Cardiac septum (tissue), 1 donor: ENCODE measurements at places on chromosomes 2 and 18. TPM values are rescaled to one million over a fixed set of nuclear protein-coding genes. Genes with fewer than 3 reads are reported as not detected.
A peak's percentile ranks its signal among the peaks of the same experiment; 100 is the strongest.

Gene FAM110C
- total RNA-seq, result 4.0 TPM

DNA sequence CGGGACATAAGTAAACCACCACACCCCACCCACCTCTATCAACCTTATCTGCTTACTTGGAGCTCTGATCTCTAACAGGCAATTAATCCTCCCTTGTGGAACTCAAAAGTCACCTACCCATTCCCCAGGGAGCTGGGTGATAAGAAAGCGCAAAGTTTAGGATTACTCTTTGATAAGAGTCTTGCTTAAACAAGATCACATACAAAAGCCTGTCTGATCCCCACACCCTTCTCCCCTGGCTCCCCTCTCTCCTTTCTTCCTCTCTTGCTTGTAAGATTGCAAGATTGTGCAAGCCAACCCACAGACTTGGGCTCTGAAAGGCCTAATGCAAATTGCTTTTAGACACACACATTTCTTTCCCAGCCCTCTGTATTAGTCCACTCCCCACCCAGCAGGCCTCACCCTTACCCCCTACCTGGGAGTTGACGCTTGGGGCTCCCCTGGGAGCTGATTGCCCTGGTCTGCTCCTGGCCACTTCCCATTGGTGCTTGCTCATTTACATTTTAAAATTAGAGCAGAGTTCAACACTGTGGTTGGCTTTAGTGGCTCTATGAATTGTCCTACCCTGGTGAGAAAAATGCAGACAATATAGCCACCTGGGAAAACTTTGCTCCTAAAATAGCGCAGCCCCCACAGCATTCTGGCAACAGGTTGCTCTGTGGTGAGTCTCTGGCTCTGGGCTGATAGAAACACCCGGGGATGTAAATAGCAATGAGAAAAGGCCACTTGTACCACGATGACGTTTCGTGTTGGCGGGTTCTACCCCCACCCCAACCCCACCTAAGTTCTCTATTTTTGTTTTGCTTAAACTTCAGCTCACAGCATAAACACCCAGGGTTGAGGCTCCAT lies 92.8 kb upstream of the MSH2 start:
- DNase-seq, result peak; percentile 73

Gene FAM228A
- total RNA-seq, result 0.35 TPM

Gene LINC00305
- total RNA-seq, result not detected

DNA sequence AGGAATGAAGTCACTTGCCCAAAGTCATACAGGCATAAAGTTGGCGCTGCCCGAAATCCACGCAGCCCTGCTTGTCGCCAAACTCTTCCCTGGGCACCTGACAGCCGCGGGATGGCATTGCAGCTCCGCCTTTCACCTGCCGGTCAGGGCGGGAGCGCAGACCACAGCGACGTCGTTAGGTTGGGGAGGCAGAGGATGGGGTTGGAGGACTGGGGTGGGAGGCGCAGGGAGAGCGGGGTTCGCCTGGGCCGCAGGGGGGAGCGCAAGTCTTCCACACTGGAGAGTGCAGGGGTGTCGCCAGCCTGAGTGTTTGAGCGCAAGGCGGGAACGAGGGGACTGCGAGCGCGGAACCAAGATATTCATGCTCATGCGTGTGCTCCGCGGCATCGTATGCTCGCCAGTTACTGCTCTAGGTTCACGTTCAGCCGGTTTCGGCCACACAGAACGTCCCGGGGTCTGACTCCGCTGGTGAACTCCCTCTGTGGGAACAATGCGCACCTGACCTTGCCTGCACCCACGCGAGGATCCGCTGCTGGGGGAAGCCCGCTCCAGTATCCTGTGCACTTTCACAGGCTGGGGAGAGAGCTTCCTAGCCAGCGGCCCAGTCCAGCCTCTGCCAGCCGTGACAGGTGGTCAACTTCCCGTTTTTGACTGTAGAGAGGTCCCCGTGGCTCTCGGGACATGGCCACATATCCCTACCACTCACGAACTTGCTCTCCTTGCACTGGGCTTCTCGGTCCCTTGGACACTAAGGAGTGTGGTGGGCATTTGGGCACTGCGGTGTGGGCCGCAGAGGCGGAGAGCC lies 767 bp upstream of the NPPC start:
- DNase-seq, result peak; percentile 71

DNA sequence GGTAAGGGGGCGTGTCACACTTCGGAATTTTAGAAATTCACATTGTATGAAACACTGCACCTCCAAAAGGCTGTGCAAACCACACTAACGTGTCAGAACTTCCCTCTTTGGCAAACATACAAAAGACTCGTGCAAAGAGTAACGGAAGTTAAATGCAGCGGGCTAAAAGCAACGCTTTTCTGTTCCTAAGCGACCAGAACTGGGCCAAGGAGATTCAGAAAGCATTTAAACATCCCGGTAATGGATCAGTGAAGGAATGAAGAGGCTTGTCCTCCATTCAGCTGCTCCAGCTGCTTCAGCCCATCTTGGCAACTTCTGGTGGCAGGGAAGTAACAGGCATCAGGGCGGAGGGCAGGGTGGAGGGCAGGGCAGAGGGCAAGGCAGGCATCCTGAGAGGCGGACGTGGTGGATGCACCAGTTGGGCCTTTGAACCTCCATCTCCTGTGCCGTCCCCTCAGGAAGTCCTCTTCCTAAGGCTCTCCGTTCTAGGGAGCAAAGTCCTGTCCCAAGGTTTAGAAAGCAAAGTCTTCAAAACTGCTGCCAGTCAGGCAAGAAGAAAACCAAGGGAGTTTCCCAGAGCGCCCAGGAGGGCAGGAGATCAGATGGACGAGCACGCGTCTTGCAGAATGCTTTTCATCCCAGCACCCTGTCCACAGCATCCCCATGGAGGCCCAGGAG lies 230.7 kb downstream of the ZNF516 start:
- DNase-seq, result no peak

DNA sequence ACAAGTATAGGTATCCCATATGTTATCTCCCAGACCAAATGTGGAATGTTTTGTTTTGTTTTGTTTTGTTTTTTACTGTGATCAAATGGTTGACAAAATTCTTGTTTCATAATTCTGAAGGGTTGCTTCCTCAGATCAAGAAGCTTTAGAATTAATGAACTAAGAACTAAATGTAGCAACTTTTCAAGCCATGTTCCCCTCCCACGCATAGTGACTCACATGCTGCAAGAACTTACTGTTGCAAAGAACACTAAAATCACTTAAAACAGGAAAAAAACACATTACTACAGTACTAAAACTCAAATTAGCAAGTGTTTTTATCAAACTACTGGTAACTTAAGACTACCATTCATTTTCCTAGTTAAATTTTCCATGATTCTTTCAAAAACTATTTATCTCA lies 30.6 kb downstream of the HNRNPLL start:
- no peak for DNase-seq

Gene TMEM247
- not detected for total RNA-seq

DNA sequence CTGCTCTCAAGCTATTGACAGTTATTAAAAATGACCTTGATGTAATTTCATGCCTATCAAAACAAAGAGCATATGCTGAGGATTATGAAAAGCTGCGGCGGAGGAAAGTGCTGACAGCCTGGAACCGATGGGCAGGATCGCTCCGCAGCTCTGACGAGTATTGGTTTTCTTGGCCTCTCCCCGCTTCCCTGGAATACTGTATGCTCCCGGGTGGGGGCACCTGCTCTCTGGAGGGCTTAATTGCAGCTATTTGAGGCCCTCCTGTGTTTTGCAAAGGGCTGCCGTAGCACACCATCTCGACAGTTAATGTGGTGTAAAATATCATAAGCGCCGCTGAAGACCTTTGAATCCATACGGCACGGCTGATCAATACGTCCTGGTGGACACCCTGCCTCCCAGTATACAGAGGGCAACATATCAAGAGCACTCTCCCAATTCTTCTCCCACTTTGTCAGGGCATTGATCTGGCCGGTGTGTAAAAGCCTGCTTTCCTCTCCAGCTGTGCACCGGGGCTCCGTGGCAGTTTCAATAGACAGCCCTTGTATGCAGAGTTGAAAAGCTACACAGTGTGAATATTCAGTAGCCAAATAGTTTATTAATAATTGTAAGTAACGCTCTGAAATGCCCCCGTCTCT lies 662.4 kb downstream of the GALR1 start:
- no peak for DNase-seq

GRCh38 chr2:176105730-176106580 lies 1.1 kb upstream of the HOXD11 start:
- no peak for DNase-seq

Gene MRPL53
- total RNA-seq, result 134 TPM

Gene CAPG
- 7.4 TPM for total RNA-seq

DNA sequence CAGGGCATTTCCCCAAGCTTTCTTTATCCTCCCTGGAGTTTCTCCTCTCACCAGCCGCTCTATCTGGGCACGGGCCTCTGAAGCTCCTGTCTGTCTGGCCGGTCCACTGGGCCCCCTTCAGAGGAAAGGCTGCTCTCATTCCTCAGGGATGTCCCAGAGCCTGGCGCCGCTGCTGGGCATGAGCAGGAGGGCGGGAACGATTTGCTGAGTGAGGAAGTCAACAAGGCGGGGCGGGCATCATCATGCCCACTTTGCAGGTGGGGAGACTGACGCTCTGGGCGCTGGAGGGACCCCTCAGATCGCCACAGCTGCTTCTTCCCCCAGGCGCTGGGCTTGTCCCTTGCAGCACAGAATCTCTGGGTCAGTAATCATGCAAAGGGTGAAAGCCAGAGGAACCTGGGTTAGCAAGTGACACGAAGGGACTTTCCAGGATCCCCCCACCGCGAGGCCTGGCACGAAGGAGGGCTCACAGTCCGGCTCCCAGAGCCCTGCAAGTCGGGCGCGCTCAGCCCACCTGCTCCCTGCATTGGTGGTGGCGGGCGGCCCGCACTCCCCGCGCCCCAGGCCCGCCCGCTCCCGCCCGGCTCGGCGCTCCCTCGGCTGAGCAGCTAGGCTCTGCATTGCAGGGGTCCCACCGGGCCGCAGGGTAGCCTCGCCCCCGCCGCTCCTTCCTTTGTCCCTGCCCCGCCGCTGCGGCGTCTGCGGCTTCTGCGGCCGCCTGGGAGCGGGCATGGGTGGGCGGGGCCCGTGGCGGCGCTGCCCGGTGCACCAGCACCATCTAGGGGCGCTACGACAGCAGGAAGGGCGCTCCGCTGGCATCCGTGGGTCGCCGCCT lies 157.8 kb downstream of the CYRIA start:
- DNase-seq, result no peak

DNA sequence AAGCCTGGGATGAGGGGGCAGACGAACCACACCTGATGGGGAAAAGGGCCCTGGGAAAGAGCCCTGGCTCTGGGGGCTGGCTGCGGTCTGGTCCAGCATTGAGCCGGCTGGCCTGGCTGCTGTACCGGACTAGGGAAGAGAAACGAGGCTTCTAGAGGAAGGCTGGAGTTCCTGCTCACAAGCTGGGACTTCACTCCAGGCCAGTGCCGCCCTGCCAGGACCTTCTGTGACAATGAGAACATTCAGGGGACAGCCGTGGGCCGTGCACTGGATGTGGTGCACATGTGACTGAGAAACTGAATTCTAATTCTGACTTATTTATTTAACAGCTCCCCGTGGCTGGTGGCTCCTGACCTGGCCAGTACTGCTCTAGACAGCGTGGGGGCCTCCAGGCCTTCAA lies 269.3 kb downstream of the HDAC4 start:
- no peak for DNase-seq
